ENCODE measurements at places on chromosomes 3 and 15.
A peak's percentile ranks its signal among the peaks of the same experiment; 100 is the strongest.

DNA sequence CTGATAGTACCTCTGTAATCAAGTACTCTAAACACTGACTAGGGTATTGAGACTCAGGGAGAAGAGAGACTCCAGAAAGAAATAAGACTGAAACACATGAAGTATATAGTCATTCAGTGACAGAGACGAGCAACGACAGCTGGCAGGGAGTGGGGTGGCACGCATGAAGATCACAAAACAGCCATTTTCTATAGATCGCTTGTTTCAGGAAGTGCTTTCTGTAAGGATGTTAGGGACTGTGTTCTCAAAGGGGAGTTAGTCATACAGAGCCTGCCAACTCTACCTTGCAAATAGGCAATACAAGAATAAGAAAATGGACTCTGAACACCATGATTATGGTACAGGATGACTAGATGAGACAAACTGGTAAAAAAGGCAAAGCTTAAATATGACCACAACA is 139.5 kb downstream of the TBL1XR1 start:
- no peak for DNase-seq

DNA sequence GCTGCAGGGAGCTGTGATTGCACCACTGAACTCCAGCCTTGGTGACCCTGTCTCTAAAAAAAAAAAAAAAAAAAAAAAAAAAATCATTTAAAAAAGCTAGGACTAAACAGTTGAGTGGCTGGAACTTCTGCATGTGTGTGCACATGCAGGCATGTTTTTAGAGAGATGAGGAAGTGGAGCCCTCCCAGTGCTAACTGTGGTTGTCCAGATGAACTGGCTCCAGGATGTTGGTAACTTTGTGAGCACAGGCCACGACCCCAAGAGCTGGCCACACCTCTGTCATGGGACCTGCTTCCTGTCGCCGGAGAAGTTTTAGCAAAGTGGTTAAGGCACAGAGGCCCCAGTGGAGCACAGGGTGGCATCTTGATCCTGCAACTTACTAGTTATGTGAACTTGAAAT is 27.0 kb downstream of the CHCHD6 start:
- DNase-seq: no peak

- no peak for DNase-seq
Observed at GRCh38 chr15:48720646-48721045, 75.1 kb upstream of the FBN1 start.

DNA sequence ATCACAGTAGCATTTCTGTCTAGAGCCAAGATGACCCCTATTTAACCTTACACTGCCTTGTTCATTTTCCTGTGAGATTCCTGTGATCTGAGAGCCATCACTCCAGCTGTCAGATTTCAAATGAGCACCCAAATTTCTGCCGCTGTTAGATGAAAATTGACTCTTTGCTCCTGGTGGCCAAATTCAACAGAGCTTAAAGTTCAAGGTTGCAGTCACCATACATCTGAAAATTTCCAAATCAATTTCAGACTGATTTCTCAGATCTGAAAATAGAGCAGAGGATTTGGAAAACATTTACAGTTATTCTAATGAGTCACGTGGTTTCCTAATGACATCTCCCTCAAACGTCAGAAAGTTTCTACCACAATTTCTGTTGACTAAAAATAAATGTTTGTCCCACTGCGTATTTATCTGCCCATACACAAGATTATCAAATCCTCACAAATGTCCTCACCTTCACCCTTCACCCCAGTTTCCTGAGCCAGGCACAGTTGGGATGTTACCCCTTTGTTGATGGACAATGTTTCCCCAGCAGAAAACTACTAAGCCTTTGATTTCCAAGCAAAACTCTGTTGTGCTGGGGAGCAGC is 16.4 kb downstream of the HDC start:
- DNase-seq: no peak

- no peak for DNase-seq
Observed at GRCh38 chr3:33681667-33682066, 36.4 kb downstream of the CLASP2 start.

DNA sequence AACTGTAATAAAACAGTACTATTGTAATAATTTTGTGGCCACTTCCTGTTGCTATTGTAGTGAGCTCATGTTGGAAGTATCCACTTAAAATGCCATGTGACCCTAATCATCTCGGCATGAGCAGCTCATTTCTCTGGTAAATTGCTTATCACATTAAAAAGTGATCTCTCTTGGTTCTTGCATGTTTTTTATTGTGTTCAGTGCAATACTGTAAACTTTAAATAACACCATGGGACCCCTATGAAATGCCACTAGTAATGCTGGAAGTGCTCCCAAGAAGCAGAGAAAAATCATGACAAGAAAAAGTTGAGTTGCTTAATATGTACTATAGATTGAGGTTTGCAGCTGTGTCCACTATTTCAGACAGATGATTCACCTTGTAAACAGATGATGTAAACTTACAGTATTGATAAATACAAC is 45.6 kb downstream of the NMD3 start:
- DNase-seq: no peak

DNA sequence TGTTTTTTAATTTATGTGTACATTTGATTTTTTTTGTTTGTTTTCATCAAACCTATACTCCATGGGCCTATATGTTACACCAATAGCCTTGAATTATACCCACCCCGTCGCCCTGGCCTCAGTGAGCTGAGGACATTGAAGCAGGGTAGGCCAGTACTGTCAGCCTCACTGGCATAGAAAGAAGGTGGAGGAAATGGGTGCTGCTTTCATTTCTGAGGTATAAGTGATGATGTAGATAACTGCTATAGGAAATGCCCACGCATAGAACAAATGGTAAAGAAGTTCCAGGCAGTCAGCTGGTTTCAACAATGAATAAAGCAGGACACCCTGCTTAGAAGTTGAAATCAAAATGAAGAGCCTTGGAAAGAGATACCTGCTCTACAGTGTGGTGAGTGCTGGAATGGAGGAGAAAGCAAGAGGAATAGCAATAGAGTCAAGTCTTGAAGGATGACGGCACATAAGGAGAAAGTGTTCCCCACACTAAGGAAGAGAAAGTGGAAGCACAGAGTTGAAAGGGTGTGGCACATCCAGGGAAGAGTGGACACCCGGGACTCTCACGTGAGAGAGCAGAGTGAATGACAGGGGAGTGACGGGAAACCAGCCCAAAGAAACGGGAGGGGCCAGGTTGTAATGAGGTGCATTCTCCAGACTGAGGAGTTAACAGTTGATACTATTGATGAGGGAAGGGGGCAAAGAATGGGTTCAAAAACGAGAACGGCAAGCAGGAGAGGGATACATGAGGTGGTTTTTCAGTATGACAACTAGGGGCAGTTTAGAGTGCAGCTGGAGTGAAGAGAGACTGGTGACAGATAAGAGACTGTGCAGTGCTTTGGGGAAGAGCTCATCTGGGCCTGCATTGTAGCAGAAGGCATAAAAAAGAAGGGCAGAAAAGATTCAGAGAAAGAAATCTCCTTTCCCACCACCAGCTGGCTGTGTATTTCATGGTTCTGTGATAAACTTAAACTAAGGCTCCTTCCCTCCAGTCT is 70.5 kb downstream of the KLHL25 start:
- DNase-seq: no peak

DNA sequence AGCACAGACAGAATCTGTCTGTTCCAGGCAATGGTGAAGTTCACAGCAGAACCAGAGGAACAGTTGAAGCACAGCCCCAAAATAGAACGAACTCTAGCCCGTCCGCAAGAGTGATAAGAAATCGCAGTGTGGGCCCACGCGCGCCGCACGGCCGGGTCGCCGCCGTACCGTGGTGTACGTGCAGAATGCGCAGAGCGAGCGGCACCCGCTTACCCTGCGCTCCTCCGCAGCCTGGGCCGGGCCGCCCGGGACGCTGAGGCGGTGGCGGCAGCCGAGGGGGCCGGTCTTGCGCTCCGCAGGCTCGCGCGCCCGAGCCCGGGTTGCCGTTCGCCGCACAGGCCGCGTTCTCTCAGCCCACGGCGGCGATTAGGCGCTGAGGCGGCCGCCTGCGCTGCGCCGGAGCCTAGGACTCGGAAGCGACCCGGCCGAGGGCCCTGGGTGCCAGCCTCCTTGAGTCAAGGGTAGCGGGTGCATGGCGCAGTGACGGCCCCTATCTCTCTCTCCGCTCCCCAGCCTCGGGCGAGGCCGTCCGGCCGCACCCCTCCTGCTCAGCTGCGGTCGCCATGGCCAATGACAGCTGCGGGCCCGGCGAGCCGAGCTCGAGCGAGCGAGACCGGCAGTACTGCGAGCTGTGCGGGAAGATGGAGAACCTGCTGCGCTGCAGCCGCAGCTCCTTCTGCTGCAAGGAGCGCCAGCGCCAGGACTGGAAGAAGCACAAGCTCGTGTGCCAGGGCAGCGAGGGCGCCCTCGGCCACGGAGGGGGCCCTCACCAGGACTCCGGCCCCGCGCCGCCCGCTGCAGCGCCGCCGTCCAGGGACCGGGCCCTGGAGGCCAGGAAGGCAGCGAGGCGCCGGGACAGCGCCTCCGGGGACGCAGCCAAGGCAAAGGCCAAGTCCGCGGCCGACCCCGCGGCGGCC is 20.5 kb downstream of the WDR73 start:
- DNase-seq: peak; percentile 93

GRCh38 chr3:42070524-42070923 is 20.6 kb upstream of the TRAK1 start:
- DNase-seq: no peak

- no peak for DNase-seq
Observed at GRCh38 chr3:145145461-145145860, 1015.5 kb downstream of the PLOD2 start.

DNA sequence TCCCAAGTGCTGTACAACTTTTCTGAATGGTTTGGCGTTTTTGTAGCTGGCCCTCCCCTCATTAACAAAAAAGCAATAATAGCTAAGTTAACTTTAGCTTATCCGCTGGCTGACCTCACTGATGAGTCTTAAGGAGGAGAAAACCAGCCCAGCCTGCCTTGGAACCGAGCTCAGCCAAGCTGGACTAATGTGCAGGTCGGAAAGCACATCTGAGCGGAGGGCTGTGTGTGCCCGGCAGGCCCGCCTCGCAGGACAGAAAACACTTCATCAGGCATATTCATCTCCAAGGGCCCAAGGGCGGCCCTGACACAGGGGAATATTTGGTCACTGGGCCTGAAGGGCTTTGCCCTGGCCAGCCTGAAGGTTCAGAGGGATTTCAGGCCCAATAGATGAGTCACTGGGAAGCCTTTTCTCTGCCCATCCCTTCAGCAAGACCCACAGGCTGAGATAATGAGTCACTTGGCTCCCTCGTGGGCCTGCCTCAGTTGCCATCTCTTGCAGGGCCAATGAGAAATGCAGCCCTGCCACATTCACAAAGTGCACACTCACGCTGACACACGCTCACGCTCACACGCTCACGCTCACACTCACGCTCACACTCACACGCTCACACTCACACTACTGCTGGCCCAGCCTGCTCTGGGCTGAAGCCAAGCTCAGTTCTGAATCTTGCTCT is 75.1 kb downstream of the SLC12A8 start:
- DNase-seq: no peak

GRCh38 chr3:57006179-57006657 is 54.2 kb upstream of the SPATA12 start:
- no peak for DNase-seq

- no peak for DNase-seq
Observed at GRCh38 chr3:116833202-116833601, 123.6 kb downstream of the TUSC7 start.

GRCh38 chr15:99487337-99487730 is 78.5 kb upstream of the MEF2A start:
- no peak for DNase-seq

DNA sequence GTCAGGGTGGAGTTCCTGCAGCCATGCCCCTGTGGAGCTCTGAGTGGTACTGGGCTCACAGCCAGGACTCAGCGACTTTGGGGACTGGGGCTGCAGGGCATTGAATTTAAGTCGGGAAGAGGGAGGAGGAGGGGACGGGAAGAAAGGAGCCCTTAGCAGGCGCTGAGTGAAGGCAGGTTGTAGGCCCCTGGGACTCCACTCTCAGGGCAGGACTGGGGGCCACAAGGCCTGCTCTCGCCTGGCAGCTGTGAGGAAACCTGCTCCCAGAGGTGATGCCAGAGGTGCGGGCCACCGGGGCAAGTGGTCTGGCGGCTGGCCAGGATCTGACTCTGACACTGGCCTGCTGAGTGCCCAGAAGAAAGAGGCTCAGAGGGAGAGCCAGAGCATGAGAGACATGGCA is 73.5 kb downstream of the EPHB3 start:
- DNase-seq: no peak

GRCh38 chr3:189982321-189982945 is 138.3 kb downstream of the P3H2 start:
- DNase-seq: no peak

- no peak for DNase-seq
Observed at GRCh38 chr3:140922634-140923033, 19.0 kb upstream of the SLC25A36 start.

- DNase-seq: no peak
Observed at GRCh38 chr15:68583321-68583720, 4.5 kb downstream of the CORO2B start.

DNA sequence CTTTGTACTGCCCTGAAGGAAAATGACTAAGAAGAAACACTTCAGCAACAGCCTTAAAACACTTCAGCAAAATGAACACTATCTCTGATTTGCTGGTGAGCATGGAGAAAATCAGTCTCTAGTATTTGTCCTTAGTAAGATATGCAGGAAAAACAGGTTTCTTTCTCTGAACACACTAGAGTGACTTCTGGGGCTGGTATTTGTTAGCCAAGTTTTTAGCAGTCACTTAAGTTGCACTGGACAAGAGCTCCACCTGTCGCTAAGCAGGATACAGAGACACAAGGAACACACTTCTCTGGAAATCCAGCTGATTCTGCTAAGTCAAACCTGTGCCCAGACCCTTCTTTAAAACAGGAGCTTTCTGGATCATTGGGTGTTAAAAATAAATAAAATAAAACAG is 65.3 kb downstream of the CHAC1 start:
- DNase-seq: no peak

DNA sequence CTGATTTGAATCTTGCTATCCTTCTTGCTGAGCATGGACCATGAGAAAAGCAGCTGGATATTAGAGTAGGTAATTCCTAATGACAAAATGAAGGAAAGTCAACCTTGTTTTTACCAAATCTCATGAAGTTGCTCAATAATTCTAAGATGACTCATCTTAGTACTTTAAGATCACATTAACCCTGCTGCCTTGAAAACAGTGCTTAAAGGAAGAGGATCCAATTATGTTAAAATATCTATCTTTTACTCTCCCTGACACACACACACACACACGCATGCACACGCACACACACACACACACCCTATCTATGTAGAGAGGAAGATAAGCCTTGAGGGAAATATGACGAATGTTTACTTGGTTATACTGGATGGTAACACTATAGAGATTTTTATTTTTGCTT is 16.0 kb upstream of the MYO1E start:
- no peak for DNase-seq

GRCh38 chr3:193560870-193561269 is 6.2 kb upstream of the ATP13A4 start:
- no peak for DNase-seq

GRCh38 chr15:73584699-73585420 is 48.3 kb downstream of the NPTN start:
- DNase-seq: no peak

DNA sequence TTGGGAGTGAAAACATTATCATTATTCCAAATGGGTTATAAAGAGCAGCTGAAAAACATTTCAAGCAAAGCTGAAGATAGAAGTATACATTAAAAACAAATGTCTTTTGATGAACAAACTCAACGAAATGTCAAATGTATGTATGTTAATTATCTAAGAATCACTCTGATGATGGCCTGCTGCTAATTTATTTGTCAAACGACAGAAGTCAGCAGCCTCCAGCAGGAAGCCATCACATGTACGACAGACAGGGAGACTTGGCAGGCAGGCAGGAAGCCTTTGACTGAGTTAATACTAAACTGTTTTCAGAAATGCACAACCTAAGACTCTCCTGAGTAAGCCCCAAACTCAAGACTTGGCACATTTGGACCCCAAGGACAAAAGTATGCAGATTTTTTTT is 491.1 kb downstream of the ZNF385D start:
- DNase-seq: no peak

- DNase-seq: no peak
Observed at GRCh38 chr15:64246364-64247189, 83.8 kb upstream of the PPIB start.
